ENCODE measurements at places on chromosomes 16 and 17.

- DNase-seq = peak; percentile 52
Measured at GRCh38 chr17:28570716-28571360, 486 bp downstream of the PIGS start.

GRCh38 chr16:15777533-15778203, 79.2 kb downstream of the MYH11 start:
- no peak for DNase-seq

GRCh38 chr16:65547772-65548446, 426.0 kb upstream of the CDH11 start:
- no peak for DNase-seq

DNA sequence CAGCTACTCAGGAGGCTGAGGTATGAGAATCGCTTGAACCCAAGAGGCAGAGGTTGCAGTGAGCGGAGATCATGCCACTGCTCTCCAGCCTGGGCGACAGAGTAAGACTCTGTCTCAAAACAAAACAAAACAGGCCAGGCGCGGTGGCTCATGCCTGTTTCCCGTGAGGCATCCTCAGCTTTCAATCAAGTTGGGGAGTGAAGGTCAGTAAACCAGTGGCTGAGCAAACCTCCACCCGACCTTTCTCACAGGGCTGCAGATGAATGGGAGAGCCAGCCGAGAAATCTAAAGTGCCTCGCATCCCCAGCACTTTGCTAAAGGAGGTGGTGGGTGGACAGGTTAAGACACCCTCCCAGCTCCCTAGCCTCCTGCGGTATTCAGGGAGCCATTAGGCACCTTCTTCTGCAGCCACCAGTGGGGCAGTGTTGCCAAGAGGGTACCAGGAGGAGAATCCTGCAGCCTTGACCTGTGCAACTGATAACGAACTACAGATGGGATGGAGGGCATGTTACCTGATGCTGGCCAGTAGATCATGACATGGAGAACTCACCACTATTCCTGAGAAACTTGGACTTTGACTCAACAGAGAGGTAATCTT, 59.0 kb downstream of the KPNA2 start:
- no peak for DNase-seq

- no peak for DNase-seq
Measured at GRCh38 chr17:41377546-41377945, 4.6 kb downstream of the KRT34 start.

All from CD4-positive, alpha-beta T cell treated with Interleukin-10 for 1 hour (primary cell).